ENCODE measurements at places on chromosomes 2 and 18.

GRCh38 chr2:237910576-237911362 lies 51.3 kb downstream of the RAMP1 start:
- DNase-seq = no peak

DNA sequence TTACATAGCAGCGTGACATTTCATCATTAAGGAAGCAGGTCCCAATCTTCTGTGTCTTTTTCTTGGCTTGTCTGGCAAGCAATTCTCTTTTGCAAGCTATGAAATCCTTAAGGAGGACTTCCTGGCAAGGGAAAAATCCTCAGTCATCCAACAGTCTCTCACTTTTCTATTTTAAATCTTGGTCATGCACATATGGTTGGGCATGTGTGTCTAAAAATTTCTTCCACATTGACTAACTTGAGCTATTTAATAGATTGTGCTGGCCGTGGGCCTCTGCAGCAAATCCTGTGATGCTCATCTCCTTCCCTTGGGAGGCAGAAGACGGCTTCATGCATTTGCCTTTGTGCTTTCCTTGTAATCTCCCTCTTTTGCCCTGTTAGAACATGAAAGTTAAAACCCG lies 634.3 kb upstream of the FANCL start:
- DNase-seq = no peak

DNA sequence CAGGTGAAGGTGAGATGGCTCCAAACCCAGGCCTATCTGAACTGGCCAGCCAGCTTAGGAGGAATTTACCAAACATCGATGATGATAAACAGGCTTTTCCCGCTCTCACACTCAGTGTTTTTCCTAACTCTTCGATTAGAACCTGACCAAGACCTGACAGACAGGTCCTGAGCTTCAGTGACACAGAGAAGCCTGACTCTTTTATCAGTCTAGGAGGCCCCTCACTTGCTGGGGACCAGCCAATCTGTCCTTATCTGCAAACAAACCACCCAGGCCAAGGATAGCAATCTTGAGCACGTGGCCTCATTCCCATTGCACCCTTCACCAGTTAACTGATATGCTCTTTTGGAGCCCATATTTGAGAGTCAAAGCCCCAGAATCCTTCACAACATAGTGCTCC lies 1.9 kb upstream of the ITSN2 start:
- no peak for DNase-seq

GRCh38 chr2:10343658-10344057 lies 41.0 kb downstream of the HPCAL1 start:
- no peak for DNase-seq

GRCh38 chr2:232361646-232362045 lies 16.9 kb upstream of the ALPP start:
- DNase-seq = no peak

- no peak for DNase-seq
Measured at GRCh38 chr2:36177282-36177681, 178.3 kb upstream of the CRIM1 start.

- no peak for DNase-seq
Measured at GRCh38 chr18:388200-388599, 112.3 kb downstream of the COLEC12 start.

- no peak for DNase-seq
Measured at GRCh38 chr2:54966837-54967236, 83.4 kb downstream of the RTN4 start.

- no peak for DNase-seq
Measured at GRCh38 chr2:1799174-1799573, 54.9 kb upstream of the PXDN start.

DNA sequence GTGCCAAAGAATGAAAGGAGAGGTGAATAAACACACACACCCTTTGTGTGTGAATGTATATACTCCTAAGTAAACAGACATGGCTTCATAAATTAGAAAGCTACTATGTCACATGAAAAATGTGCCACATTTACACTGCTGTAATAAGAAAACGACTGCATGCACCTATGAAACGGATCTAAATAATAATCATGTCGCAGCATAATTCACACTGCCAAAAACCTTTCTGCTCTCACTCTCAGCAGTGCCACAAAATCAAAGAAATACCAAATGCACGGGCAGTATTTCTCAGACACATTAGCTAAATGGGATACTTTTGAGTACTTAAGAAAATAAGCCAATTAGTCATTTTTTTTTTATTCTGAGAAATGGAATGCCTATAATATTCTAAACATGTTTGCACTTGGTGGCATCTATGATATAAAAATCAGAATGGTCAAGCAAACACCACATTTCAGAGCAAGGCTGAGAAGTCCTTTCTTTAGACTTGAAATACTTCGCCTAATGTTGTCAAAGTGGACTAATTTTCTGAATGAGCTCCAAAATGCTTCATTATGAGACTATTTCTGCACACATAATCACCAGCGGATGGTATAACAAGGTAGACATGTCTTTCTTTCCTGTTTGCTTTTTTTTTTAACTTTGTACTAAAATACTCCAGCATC lies 6.6 kb downstream of the BCL11A start:
- DNase-seq = no peak

All from NCI-H748 treated with DMSO at 0.1 percent for 48 hours (cell line).